Activated CD4-positive, alpha-beta T cell treated with anti-CD3 and anti-CD28 coated beads for 36 hours (primary cell): ENCODE measurements at places on chromosomes 5 and 9. TPM values are rescaled to one million over a fixed set of nuclear protein-coding genes. Genes with fewer than 3 reads are reported as not detected.
A peak's percentile ranks its signal among the peaks of the same experiment; 100 is the strongest.

DNA sequence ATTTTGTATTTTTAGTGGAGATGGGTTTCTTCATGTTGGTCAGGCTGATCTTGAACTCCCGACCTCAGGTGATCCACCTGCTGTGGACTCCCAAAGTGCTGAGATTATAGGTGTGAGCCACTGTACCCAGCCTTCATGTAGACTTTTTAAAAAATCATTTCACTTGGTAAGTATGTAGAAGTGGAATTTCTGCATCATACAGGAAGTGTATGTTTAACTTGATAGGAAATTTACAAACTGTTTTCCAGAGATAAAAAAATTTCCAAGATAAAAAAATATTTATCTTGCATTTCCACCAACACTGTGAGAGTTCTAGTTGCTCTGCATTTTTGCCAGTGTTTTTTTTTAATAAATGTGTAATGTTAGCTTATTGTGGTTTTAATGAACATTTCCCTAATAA, 155.8 kb downstream of the ZNF608 start:
- no peak overlapping the region for H3K27ac ChIP-seq
- H3K4me1 ChIP-seq = no peaks in the 10 kb centered on the region
- no peak for DNase-seq
- H3K36me3 ChIP-seq = no peaks in the 10 kb centered on the region
- no peak overlapping the region for H3K4me3 ChIP-seq

DNA sequence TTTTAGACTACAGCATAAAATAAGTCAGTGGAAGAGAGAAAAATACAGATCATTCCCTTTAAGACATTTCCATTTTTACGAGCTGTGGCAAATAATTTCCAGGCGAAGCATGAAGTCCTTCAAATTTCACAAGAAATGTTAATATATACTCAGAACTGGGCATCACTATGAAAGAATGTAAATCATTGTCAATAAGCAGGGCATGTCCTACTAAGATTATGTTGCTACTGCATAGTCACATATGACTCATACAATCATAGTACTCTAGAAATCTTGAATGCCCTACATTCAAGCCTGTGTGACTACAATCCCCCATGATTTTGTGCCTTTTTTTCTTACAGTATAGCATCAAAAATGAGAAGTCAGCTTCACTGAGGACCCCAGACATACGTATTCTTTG, 485.2 kb upstream of the FTMT start:
- H3K27ac ChIP-seq = no peak overlapping the region
- H3K4me3 ChIP-seq = no peak overlapping the region
- H3K4me1 ChIP-seq = no peaks in the 10 kb centered on the region
- no peaks in the 10 kb centered on the region for H3K36me3 ChIP-seq
- DNase-seq = no peak
- no peaks in the 10 kb centered on the region for H3K27me3 ChIP-seq

- no peak for DNase-seq
- H3K27ac ChIP-seq = no peak overlapping the region
- H3K4me1 ChIP-seq = no peaks in the 10 kb centered on the region
- H3K4me3 ChIP-seq = no peak overlapping the region
Measured at GRCh38 chr5:73861313-73861988, 235.5 kb downstream of the ARHGEF28 start.

SLC36A2 gene
- not detected for total RNA-seq

DNA sequence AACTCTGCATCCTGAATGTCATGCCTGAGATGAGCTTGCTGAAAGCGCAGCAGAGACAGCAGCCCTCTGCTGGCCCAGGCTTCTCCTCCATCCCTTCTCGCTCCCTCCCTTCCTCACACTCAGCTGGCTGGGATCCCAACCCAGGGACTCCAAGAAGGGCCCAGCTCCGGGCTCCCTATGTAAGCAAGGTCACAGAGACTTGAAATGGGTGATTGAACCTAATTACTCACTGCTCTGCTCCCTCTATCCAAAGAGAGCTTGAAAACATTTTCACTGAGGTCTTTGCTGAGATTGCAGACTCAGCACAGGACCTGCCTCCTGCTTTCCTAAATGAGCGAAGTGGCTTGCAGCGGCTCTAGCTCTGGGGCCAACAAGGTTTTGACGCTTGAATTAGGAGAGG, 42.8 kb downstream of the RAPGEF1 start:
- no peaks in the 10 kb centered on the region for H3K27me3 ChIP-seq
- no peak for DNase-seq
- H3K4me3 ChIP-seq = no peak overlapping the region
- no peak overlapping the region for H3K27ac ChIP-seq
- peaks cover 3% of the 10 kb centered on the region for H3K36me3 ChIP-seq
- peaks cover 76% of the 10 kb centered on the region for H3K4me1 ChIP-seq

GRCh38 chr9:108813951-108814601, 41.7 kb downstream of the ACTL7B start:
- H3K27ac ChIP-seq = no peak overlapping the region
- no peak for DNase-seq
- no peaks in the 10 kb centered on the region for H3K36me3 ChIP-seq
- H3K27me3 ChIP-seq = peaks cover 9% of the 10 kb centered on the region

GRCh38 chr9:22649384-22649783, 202.8 kb downstream of the DMRTA1 start:
- H3K4me3 ChIP-seq = no peak overlapping the region
- H3K27ac ChIP-seq = no peak overlapping the region
- DNase-seq = no peak
- no peaks in the 10 kb centered on the region for H3K27me3 ChIP-seq
- no peaks in the 10 kb centered on the region for H3K4me1 ChIP-seq

- no peaks in the 10 kb centered on the region for H3K36me3 ChIP-seq
- H3K27ac ChIP-seq = no peak overlapping the region
- peaks cover 45% of the 10 kb centered on the region for H3K27me3 ChIP-seq
- no peak overlapping the region for H3K4me3 ChIP-seq
- no peak for DNase-seq
Measured at GRCh38 chr5:88881571-88881971, 1.4 kb downstream of the MEF2C start.

CDC37L1 gene
- 8.0 TPM for total RNA-seq

DNA sequence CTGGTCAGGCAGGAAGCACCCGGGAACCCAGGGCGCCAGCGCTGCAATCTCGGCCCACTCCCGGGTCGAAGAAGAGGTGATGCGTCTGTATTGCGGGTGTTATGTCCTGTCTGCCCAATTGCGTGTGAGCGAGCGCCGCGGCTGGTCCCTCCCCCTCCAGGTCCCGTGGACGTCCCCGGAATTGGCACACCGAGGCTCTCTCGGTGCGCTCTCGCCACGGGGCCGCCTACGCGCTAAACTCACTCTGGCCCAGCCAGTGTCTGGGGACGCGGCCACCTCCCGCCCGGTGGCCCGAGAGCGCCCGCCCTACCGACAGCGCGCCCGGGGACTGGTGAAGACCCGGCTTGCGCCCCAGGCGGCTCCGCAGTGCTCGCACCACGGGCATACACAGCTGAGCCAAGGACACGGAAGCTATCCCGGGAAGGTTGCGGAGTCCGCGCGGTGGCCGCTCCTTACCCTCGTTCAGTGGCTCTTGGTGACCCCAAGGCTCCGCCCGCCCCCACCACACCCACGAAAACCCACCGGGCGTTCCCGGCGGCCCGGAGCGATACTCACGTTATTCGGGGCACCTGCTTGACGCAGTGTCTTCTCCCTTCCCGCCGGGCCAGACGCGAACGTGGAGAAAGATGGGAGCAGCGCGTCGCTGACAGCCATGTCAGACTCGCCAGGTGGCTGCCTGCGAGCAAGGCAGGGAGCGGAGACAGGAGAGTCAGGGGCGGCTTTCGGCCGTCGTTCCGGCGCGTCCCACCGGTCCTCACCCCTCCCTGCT, 1.0 kb downstream of the KLF4 start:
- peaks cover 20% of the 10 kb centered on the region for H3K4me1 ChIP-seq
- DNase-seq = peak; percentile 44

- no peak for DNase-seq
- no peaks in the 10 kb centered on the region for H3K4me1 ChIP-seq
- H3K27me3 ChIP-seq = peaks cover 11% of the 10 kb centered on the region
Measured at GRCh38 chr5:58412932-58413331, 47.0 kb downstream of the PLK2 start.

DNA sequence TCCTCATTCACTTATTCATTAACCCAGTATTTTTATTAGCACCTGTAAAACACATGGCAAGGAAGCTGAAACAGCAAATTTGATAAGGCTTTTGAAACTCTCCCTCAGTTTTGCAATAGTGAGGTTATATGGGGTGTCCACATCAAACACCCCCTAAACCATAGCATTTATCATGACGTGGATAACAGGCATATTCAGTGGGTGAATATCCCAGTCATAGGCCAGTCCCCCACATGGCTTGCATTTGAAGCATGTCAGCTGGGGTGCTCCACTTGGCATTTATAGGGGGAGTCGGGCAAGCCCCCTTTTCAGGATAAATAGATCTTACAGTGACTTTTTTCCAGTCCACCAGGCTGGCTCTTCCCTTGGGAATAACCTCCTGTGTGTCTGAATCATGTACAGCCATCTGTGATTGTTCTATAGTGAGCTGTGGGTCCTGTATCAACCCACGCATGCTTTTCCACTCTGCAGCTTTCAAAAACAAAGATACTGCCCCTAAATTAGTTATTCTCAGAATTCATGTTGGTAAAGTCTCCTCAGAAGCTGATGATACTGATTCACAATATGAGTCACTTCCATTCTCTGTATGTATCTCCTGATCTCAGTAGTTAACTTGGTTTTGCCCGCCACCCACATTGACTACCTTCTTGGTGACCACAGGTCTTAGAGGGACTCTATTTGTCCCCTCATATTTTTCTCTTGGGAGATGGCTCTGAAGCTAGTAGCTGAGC, 84.4 kb upstream of the SPIN1 start:
- peak; percentile 81 for DNase-seq
- no peak overlapping the region for H3K4me3 ChIP-seq
- H3K4me1 ChIP-seq = peaks cover 27% of the 10 kb centered on the region
- no peaks in the 10 kb centered on the region for H3K36me3 ChIP-seq
- peak overlapping the region; percentile 68 for H3K27ac ChIP-seq

DNA sequence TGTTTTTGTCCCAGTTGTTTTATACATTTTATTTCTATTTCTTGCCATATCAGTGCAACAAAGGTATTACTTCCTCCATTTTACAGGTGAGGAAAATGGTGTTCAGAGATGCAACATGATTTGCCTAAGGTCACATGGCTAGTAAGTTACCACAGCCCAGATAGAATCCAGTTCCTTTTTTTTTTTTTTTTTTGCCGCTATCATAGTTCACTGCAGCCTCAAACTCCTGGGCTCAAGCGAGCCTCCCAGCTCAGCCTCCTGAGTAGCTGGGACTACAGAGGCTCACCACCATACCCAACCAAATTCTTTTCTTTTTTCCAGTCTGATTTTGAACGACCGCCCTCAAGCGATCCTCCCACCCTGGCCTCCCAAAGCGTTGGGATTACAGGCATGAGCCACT, 480 bp upstream of the CCDC69 start:
- no peak for DNase-seq
- peaks cover 5% of the 10 kb centered on the region for H3K36me3 ChIP-seq
- H3K4me3 ChIP-seq = peak overlapping the region; percentile 87
- no peaks in the 10 kb centered on the region for H3K27me3 ChIP-seq
- H3K27ac ChIP-seq = peak overlapping the region; percentile 94
- H3K4me1 ChIP-seq = peaks cover 50% of the 10 kb centered on the region

FGF18 gene
- total RNA-seq = not detected

ITK gene
- total RNA-seq = 208 TPM

DNA sequence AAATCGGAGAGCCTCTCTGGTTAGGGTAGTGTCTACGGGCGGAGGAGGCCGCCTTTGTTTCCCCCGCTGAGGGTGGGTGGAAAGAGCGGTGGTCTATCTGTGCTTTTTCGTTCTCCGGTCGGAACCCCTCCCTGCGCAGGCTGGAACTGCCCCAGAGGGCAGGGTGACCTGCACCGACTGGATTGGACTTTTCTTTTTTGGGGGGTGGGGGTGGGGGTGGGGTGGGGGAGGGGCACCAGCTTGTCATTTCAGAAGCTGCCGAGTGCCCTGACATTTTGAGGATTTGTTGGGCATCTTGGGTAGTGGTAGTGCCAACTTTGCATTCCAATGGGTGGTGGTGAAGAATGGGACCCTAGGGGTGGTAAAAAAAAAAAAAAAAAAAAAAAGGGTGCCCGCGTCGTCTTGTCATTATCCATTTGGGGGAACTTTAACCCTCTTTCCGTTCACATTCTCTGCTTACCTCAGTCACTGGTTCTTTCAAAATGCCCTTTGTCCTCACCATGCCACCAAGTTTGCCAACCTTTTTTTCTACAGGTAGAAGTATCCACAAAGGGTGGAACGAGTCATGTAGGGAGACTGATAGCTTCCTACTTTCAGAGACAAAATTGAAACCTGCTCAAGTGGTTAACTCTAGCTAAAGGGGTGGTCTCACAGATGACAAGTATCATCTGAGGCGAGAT, 1.3 kb downstream of the UBE2R2 start:
- H3K4me3 ChIP-seq = peak overlapping the region; percentile 89
- H3K27me3 ChIP-seq = no peaks in the 10 kb centered on the region
- no peak for DNase-seq
- peaks cover 15% of the 10 kb centered on the region for H3K36me3 ChIP-seq
- peak overlapping the region; percentile 98 for H3K27ac ChIP-seq

DNA sequence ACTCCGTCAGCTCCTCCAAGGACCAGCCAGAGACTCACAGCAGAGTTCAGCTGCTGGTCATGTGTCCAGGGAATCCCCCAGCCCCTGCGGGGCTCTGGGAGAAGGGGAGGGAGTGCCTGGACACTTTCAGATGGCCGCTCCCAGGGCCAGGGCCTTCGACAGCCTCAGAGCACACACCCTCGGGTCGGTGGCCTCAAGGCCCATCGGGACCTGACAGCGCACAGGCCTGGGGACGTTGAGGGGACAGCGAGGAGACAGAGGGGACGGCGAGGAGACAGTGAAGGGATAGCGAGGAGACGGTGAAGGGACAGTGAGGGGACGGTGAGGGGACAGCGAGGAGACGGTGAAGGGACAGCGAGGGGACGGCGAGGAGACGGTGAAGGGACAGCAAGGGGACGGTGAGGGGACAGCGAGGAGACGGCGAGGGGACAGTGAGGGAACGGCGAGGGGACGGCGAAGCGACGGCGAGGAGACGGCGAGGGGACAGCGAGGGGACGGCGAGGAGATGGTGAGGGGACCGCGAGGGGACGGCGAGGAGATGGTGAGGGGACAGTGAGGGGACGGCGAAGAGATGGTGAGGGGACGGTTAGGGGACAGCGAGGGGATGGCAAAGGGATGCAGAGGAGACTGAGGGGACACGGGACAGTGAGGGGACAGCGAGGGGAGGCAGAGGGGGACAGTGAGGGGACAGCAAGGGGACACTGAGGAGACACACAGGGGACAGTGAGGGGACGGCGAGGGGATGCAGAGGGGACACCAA, 47.3 kb downstream of the SLC12A7 start:
- H3K27me3 ChIP-seq = no peaks in the 10 kb centered on the region
- H3K4me1 ChIP-seq = no peaks in the 10 kb centered on the region
- no peak overlapping the region for H3K27ac ChIP-seq

GRCh38 chr9:133396952-133397351, 20.8 kb downstream of the STKLD1 start:
- H3K27ac ChIP-seq = no peak overlapping the region

- peaks cover 9% of the 10 kb centered on the region for H3K36me3 ChIP-seq
- H3K4me1 ChIP-seq = peaks cover 21% of the 10 kb centered on the region
- no peak overlapping the region for H3K27ac ChIP-seq
- DNase-seq = no peak
Measured at GRCh38 chr5:115246361-115246991, 16.2 kb downstream of the PGGT1B start.
